ENCODE measurements at places on chromosomes 6 and 20. TPM values are rescaled to one million over a fixed set of nuclear protein-coding genes. Genes with fewer than 3 reads are reported as not detected.

- no peak for DNase-seq
Observed at GRCh38 chr6:45613656-45614055, 235.9 kb upstream of the SUPT3H start.

- DNase-seq, result no peak
Observed at GRCh38 chr6:47714802-47715201, 16.4 kb downstream of the ADGRF4 start.

GRCh38 chr20:31587545-31588389, 17.3 kb upstream of the ID1 start:
- DNase-seq, result peak; percentile 49

DNA sequence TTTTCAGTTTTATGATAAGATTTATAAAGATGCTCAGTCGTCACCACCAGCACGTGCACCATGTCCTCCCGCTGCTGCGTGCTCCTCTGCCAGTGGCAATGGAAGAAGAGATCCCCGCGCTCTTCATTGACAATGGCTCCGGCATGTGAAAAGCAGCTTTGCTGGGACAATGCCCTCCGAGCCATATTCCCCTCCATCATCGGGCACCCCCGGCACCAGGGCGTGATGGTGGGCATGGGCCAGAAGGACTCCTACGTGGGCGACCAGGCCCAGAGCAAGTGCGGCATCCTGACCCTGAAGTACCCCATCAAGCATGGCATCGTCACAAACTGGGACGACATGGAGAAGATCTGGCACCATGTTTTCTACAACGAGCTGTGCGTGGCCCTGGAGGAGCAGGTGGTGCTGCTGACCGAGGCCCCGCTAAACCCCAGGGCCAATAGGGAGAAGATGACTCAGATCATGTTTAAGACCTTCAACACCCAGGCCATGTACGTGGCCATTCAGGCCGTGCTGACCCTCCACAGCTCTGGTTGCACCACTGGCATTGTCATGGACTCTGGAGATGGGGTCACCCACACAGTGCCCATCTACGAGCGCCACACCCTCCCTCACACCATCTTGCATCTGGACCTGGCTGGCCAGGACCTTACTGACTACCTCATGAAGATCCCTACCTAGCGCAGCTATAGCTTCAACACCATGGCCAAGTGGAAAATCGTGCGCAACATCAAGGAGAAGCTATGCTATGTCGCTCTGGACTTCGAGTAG, 34.3 kb upstream of the ENPP5 start:
- no peak for DNase-seq

DNA sequence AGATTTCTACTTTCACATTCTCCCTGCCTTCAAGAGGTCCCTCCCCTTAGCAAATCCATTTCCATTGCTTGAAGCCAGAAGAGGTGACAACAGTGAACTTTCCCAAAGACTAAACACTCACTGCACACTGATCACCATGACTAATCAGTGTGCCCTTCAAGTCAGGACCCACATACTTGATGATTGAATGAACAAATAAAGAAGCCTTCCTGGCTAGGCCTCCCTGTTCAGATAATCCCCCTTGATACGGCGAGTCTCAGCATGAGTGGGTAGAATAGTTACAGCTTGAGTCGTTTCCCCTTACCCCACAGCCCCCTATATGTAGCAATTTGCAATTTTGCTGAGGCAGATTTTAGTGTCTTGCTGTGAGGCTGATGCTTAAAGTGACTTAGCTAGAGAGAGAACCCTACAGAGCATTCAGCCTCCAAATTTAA, 102.2 kb downstream of the UNC5CL start:
- DNase-seq, result peak; percentile 41

GRCh38 chr6:3794092-3794491, 42.6 kb upstream of the PXDC1 start:
- DNase-seq, result no peak

Gene HLA-DQA1
- not detected for total RNA-seq

- no peak for DNase-seq
Observed at GRCh38 chr6:114419175-114419574, 76.4 kb upstream of the HS3ST5 start.

- DNase-seq, result no peak
Observed at GRCh38 chr6:150967381-150967780, 101.9 kb downstream of the MTHFD1L start.

GRCh38 chr6:156398966-156399365, 378.2 kb upstream of the ARID1B start:
- no peak for DNase-seq

GRCh38 chr20:17827759-17828559, 128.2 kb downstream of the BANF2 start:
- DNase-seq, result no peak

- DNase-seq, result no peak
Observed at GRCh38 chr20:11922561-11922960, 4.9 kb downstream of the BTBD3 start.

DNA sequence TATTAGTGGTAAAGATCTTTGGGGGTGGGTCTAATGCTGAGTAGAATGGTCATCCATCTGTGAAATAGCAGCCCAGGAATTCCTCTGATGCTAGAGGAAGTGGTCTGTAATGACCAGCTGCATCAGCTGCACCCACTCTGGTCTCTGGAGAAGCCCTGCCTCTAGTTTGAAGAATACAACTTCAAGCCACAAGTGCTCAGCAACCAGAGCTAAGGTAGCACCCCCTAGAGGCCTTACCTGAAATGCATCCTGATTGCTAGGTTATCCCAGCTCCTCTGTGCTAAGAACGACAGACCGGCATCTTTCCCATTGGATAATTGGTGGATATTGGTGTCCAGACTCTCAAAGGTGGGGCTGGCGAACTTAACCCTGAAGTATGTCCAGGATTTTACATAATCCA, 58.2 kb downstream of the DNAH8 start:
- peak; percentile 51 for DNase-seq

DNA sequence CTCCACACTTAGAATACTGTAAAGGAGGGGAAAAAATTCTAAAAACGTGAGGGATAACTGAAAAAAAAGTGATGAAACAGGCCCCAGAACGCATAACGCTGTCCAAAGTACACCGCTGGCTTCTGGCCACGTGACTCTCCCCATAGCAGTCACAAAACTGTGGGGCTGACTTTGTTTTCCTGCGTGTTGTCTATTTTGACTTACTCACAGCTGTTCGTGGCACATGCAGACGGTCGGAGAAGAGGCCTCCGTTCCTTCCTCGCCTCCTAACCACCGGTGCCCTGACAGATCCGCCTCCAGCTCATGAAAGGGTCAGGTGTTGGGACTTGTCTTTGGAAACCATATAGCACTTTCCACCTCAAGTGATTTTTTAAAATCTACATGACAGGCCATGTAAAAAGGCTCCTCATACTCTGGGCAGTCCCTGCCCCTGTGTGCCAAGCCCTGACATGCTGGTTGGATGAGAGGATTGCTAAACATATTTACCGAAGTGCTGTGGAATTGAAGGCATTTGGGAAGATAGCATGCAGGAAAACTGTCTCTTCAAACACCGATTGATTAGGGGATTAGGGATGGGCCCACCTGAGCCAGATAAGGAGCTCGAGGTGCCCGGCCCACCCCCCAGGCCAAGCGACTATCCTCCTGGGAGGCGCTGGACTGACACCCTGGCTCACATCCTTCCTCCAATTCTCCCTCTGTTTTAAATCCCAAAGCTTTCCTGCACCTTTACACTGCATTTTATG, 54.8 kb downstream of the DACT2 start:
- no peak for DNase-seq

DNA sequence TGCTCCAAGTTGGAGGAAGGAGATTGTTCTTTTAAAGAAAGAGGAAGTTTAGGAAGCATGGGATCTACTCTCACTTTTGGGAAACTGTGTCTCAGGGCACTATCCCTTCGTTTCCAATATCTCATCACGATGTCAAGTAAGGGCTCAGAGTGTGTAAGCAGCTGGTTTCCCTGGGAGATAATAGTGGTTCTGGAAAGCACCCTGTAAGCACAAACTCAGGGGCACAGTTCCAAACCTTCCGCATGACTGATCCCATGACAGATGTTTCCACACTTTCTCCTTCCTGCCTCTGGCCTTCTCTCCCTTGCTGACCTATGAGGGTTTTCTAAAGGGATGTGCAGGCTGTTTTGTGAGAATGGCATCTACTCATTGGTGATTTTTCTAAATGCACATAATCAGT, 33.9 kb downstream of the ADTRP start:
- DNase-seq, result peak; percentile 23

DNA sequence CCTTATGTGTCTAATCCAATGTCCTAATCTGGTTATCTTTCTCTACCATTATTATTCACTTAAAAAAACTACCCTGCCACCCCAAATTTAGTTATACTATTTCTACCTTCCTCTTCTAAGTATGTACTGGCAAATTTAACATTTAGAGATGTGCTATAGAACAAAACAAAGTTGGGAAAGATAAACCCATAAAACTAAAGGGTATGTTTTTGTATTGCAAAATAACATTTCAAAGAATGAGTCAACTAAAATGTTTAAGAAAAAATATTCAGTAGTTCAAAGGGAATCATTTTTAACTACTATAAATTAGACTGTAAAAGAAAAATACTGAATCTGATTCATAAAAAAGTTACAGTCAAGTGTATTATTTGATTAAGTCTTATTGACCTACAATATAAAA, 103.0 kb downstream of the LMBRD1 start:
- no peak for DNase-seq

- no peak for DNase-seq
Observed at GRCh38 chr20:50272030-50272723, 81.5 kb downstream of the CEBPB start.

- DNase-seq, result peak; percentile 24
Observed at GRCh38 chr6:113631666-113632065, 225.5 kb upstream of the MARCKS start.

Gene PEX7
- total RNA-seq, result 5.9 TPM

- no peak for DNase-seq
Observed at GRCh38 chr20:2917266-2917665, 44.0 kb downstream of the PTPRA start.

- DNase-seq, result no peak
Observed at GRCh38 chr20:15068486-15068885, 731.1 kb upstream of the FLRT3 start.

DNA sequence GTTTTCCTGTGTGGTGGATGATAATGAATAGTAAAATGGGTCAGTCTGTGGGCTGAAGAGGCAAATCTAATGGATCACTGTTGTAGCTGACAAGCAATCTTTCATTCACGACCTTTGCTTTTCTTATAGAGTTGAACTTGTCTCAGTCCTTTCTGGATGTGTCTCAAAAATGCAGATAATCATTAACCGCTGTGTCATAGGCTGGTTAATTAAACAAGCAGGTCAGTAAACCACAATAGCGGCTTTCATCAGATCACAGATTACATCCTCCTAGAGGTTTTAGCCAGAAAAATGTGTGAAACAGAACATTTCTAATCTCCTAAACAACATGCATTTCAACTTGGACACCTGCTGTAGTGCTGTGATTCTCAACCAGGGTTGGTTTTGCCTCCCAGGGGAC, 2.5 kb upstream of the METTL24 start:
- DNase-seq, result no peak

GRCh38 chr6:100554228-100554627, 89.5 kb upstream of the SIM1 start:
- no peak for DNase-seq

Gene SLC44A4
- 0.17 TPM for total RNA-seq

DNA sequence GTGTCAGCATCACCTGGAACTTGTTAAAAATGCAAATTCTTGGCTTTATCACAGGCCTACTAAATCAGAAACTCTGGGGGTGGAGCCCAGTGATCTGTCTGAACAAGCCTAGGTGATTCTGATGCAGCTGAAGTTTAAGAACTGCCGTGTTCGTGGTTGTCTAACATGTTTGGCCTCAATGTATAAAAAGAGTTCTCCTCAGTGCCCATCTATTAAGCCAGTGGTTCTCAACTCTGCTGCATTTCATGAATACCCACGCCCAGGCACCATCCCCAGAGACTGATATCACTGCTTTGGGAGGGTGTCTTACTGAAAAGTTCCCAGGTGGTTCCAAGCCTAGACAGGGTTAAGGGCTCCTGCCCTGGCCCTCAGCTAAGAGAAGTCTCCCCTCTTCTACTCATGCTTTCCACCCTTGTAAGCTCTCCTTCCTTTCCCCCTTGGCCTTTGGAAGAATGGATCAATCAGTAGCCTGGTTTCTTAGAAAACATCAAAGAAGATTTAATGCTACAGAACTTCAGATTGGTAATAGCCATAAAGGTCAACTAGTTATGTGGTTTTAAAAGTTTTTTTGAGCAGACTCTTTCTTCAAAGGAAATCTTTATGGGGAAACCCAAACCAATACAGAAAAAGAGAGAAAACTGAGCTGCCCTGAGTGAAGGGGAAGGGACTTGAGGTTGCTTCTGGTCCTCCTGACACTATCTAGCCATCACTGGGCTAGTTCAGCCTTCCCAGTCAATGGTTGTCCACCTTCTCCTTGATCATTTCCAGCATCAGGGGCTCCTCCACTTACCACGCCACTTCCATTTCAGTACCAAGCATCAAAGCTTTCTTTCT, 38.9 kb upstream of the TNFAIP3 start:
- no peak for DNase-seq

- no peak for DNase-seq
Observed at GRCh38 chr6:17712576-17712975, 5.9 kb upstream of the NUP153 start.

- DNase-seq, result peak; percentile 37
Observed at GRCh38 chr20:17875106-17875980, 93.3 kb downstream of the SNX5 start.

DNA sequence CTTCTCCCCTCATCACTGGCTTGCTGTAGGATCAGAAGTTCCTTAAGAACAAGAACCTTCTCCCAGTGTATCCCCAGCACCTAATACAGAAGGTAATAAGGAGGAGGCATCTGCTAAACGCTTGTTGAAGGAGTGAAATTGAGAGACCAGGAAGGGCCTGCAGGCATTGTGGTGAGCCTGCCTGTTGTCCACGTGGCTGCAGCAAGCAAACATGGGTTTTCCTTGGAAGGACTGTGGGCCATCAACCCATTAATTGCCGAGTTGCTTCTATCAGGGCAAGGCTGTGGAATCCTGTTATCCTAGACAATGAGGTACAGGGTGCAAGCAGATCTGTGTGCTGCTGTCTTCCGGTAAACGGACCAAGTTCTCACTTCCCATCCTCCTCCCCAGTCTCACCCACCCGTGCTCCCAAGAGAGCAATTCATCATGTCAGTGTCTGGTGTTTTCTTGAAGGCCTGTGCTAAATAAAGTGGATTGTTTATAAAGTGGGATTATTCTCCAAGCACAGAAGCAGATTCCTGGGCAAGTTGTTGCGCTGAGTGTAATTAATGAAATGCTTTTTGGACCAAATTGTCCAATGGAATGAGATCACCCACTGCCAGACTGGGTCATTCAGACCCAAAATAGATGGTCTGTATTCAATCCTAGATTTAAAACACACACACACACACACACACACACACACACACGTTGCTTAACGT, 164.6 kb upstream of the CDYL start:
- DNase-seq, result no peak

- no peak for DNase-seq
Observed at GRCh38 chr6:22569281-22570184, at the start of gene HDGFL1. Gene HDGFL1 (plus strand): TSS chr6:22569566. CDS start chr6:22569576, 10 bp downstream.

- DNase-seq, result peak; percentile 73
Observed at GRCh38 chr20:17910828-17911294, 57.7 kb downstream of the SNX5 start.

Gene MOCS3
- total RNA-seq, result 8.5 TPM

GRCh38 chr6:111767752-111768430, 105.4 kb downstream of the FYN start:
- DNase-seq, result no peak
